ENCODE measurements at places on chromosomes 1 and 21.

DNA sequence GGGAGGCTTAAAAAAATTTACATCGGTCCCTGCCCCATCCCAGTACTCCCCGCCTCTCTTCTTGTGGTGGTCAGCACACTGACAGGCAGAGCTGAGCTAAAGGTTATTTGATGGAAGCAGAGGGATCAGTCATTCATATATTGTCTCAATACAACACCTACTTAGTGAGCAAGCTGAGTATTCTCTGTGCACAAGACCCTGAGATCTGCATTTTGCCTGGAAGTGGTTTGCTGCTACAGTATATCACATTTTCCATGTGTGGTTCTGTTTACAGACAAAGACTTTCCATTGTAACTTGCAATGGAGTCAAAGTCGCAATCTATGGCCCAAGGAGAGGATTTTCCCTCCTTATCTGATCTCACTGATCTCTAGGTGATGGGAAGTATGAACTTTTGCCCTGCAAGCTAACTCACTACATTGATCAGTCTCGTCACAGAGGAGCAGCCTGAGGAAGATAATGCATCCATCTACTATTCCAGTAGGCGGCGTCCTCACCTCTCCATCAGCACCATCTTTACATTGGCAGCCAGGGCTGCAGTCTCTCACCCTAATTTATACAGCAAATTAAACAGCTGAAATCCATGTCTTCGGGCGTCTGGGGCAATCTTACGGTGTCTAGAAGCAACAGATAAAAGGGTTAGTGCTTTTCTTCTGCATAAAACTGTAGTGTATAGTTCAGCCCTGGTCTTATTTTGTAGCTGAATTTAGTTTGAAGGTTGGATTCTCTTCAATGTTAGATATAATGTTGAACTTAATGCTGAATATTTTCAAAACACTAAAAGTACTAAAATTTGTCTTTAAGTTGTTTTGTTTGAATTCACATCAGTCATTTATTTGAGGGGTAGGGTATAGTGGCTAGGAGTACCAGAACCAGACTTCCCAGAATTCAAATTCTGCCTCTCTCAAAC, 3.2 kb upstream of the TRAF5 start:
- DNase-seq = no peak

- DNase-seq = no peak
Measured at GRCh38 chr1:93740601-93741031, 59.0 kb upstream of the BCAR3 start.

GRCh38 chr1:202154766-202155477, 5.5 kb downstream of the PTPN7 start:
- DNase-seq = no peak

- DNase-seq = no peak
Measured at GRCh38 chr1:34898330-34898761, 31.1 kb downstream of the DLGAP3 start.

DNA sequence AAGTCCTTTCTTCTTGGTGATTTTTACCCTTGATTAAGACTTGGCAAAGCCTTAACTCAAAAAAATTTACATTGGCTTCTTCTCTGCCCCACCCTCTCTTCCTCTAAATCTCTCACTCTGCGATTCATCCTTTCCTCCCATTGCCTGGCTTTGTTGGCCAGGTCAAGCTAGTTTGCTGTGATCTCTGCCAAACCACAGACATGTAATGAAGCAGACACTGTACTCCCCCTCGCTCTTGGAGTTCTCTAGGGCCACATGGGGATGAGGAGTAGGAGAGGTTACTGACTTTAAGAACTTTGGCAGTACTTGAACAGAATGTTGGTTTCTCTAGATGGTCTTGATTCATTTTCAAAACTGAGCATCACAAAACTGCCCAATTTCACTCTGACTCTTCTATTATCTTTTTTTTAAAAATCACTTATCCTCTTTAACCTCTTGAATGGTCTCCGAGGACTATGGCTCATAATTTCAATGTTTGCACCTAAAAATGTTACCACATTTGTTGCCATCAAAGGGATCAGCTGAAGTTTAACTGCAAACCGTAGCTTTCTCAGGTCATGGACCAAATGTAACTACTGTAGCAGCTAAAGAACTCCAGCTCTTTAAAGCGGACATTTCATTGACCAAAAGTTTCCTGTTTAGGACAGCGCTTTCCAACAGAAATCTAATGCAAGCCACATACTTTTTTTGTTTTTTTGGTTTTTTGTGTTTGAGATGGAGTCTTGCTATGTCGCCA, 62.7 kb upstream of the IPO9 start:
- no peak for DNase-seq

DNA sequence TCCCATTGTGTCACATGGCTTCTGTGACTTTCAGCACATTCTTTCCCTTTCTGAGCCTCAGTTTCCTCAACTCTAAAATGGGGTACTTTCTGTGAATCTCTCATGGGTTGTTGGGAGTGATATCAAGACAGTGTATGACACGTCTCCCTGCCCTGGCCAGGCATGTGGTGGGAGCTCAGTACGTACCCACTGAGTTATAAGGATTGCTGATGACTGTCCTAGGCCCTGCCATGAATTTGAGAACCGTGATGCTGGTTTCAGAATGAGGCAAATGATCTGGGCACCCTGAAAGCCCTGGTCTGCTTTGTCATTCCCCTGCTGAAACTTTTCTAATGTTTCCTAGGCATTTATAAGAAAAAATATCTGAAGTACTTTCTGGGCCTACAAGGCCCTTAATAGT, 3.6 kb downstream of the ZNF362 start:
- DNase-seq = no peak

DNA sequence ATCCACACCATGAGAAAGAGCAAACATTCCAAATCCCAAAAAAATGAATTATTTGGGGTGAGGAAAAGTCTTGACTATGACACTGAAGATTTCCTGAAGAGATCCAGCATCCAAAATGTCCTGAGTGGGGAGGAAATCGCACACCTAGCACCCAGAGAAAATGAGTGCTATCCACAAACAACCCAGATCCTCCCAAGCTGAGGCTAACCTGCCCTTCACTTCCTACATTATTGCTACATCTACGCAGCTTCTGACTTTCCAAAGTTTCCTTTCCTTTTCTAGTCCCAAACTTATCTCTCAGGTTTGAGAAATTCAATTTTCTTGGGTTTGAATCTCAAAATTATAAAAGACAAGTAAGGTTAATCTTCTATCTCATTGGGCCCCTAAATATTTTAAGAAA, 906 bp upstream of the RGS13 start:
- DNase-seq = no peak
